Activated naive CD4-positive, alpha-beta T cell treated with anti-CD3 and anti-CD28 coated beads for 36 hours (primary cell): ENCODE measurements at places on chromosomes 7 and 10. TPM values are rescaled to one million over a fixed set of nuclear protein-coding genes. Genes with fewer than 3 reads are reported as not detected.

The CRPPA gene
- 0.38 TPM for total RNA-seq

DNA sequence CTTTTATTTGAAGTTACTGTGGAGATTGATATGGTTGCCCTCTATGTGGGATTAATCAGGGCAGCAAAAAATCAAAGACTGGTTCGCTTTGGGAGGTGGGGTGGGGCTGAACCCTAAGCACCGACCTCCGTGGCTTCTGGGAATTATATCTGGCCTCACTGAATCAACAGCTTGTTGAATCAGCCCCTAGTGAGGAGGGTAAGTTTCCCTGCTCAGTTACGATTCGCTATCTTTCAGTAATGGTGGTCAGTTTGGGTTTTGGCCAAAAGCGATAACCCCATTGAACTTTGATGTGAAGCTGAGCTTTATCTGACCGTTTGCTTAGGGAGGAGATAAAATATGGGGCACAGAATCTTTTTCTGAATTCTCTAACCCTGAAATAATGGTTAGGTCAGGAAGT lies 16.6 kb upstream of the ARPC1A start:
- no peak for DNase-seq

DNA sequence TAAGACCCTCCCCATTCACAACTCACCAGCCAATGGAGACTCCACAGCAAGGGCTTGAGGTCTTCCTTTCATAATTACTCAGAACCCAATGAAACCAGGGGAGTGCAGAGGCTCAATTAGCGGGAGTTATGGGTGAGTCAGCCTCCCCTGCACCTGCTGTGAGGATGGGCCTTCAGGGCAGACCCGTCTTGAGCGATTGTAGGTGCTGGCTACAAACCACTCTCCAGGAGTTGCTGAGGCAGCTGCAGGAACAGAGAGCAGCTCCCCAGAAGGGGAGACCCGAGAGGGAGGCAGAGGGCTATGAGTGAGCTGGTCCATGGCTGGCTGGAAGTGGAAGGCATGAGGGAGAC lies 58.5 kb upstream of the SORCS3 start:
- peak; percentile 15 for DNase-seq

DNA sequence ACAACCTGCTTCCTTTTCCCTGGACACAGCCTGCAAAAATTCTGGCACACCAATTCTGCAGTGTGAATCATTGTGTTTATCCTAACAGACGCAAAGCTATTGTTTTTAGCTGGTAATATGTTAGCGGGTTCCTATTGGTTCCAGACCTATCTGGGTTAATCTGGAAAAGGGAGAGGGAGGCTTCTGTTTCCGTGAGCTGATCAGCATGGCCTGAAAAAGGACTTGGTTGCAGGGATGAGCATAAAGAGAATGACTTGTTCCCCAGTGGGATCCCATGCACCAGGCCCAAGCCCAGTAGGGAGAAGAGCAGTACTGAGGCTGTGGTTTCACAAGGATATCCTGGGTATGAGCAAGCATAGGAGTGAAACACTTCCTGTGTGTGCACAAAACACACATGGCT lies 78.4 kb downstream of the PDE1C start:
- no peak for DNase-seq

- DNase-seq = no peak
Observed at GRCh38 chr7:105185290-105186010, 171.4 kb downstream of the KMT2E start.

DNA sequence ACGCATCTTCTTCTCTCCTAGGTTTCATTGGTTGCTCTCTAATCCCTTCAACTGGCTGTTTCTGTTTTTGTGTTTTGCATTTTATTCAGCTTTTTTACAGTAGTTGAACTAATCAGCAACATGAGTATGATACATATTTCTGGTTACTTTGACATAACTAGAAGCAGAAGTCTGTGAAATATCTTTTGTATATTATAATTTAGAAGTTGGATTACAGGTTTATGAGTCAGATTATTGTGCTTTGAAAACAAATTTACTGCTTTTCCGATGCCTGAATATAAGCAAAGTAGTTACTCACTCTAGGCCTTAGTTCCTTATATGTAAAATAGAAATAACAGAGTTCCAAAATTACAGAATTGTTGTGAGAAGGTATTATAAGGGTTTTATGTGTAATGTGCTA lies 96.2 kb upstream of the MEOX2 start:
- no peak for DNase-seq

DNA sequence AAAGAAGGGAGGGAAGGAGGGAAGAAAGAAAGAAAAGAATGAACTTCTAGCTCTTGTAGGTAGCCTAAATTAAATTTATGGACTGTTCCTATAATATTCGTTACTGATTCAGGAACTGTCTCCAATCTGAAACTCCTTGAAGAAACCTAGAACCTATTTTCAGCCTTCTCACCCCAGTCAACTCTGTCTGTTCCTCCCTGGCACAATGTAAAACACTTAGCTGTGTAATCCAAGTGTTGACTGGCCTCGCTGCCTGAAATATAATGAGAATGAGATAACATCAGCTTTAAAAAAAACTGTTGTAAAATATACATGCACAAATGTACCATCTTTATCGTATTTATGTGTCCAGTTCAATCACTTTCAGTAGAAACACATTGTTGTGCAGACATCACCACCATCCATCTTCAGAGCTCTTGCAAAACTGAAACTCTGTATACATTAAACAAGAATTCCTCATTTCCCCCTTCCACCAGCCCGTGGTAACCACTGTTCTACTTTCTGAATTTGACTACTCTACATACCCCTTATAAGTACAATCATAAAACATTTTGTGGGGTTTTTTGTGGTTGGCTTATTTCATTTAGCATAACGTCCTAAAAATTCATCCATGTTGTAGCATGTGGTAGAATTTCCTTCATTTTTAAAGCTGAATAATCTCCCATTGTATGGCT lies 6.3 kb upstream of the C7orf33 start:
- DNase-seq = peak; percentile 42
